CD8-positive, alpha-beta T cell (primary cell): ENCODE measurements at places on chromosomes 6 and 20.

- DNase-seq, result no peak
Measured at GRCh38 chr6:135521431-135521830, 23.9 kb upstream of the AHI1 start.

DNA sequence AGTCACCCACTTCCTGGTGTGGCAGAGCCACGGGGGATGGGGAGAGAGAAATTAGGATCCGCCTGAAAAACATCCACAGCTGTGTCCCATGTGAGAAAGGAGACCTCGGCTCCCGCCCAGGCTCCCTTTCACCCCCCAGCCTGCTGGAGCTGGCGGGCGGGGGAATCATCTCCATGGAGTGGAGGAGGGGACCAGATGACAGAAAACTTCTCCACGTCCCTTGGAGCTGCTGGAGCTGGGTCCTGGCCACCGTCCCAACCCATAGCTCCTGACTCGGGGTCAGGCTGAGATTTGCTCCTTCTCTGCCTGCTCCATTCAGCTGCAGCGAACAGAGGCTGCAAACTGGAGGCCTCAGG is 113.8 kb downstream of the CEBPB start:
- no peak for DNase-seq

- DNase-seq, result no peak
Measured at GRCh38 chr6:133704371-133704770, 184.5 kb upstream of the TCF21 start.

DNA sequence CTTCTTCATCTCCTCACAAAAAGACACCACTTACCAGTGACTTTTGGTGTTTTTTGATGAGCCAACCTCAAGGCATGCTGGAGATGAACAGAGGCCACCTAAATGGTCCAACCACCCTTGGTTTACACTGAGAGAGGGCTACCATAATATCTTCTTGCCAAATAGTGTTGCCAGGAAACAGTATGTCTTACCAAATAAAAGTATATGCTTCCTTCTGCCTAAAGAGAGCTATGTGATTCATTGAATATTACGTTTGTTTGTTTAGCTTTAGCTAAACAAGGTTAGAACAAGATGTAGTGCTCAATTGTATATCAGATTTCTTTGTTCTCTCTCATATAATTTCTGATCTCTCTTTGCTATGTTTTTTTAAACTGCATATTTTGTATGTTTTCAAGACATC is 40.6 kb upstream of the BMP6 start:
- no peak for DNase-seq

DNA sequence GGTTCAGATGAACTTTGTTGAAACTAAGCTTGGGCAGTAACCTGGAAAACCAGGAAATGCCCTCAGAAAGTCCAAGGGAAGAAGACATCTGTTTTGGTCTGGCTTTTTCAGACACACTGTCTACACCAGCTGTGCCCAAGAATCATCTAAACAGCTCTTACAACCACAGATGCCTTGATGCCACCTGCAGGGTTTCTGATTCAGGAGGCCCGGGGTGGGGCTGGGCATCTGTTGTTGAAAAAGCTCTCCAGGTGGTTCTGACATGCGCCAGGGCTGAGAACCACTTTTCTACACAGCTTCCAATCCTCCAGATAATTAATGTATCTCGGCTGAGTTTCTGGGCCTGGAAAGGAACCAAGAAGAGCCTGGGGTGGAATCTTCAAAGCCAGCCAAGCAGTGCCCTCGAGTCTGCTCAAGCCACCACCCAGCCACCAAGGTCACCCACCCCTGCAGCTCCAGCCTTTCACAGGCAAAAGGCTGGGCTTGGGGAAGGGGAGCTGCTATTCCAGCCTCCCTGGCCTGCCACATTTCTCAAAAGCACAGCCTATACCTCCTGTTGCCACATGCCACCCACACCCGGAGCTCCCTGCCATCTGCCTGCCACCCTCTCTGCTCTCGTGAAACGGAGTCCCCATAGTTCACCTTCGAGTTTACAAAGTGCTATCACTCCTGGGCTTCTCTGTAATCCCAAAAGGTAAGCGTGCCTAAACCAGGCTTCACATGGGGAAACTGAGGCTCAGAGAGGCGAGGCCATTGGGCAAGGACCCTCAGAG is 9.4 kb downstream of the MDGA1 start:
- DNase-seq, result no peak

DNA sequence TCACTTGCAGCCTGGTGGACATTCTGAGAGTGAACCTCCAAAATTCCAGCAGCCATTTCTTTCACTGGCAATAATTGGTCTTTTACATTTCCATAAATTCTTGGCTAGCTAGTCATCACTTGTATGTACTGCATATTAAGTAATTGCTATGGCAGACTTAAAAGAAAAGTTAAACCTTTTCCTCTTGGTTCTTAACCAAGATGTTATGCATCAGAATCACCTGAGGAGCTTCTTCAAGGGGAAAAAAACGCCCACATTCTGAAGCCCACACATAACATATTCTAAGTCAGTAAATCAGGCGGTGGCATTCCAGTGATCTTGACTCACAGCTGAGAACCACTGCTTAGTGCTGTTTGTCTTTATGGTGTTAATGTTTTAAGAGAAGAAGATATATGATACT is 37.0 kb downstream of the CDC40 start:
- no peak for DNase-seq

DNA sequence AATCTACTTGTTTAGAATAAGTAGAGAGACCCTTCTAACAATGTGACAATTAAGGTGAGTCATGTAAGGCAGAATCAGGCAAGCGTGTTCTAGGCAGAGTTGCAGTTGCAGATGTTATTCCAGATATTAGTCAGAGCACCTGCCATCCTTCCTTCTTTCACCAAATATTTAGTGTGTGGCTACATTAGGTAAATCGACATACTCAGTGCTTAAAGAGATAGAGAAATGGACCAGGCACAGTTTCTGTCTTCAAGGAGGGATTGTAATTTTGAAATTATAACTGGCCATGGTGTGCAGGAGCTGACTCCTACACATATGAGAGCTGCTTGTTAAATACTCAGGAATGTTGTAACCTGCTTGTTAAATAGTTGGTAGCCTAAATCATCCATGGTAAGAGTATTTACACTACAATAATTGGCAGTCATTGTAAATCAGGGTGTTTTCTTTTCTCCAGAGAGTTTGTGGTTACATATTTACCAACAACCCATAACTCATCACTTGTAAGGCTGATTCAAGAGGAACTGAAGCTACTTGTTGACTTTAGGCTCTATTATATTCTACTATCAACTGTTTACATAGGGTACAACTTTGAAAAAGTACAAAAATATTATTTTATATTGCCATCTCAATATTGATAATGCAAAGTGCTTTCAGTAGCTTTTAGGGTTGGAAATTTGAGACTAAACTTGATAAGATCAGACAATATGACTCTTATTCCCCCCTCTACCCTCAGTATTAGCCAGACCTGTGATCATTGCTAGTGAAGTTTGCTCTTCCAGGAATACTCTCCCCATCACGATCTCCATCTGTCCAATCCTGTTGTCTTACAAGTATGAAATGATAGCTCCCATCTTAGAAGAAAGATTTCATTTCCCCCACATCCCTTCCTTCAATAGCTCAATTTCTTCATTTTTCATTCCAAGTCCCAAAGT is 607.1 kb downstream of the COL12A1 start:
- DNase-seq, result no peak

DNA sequence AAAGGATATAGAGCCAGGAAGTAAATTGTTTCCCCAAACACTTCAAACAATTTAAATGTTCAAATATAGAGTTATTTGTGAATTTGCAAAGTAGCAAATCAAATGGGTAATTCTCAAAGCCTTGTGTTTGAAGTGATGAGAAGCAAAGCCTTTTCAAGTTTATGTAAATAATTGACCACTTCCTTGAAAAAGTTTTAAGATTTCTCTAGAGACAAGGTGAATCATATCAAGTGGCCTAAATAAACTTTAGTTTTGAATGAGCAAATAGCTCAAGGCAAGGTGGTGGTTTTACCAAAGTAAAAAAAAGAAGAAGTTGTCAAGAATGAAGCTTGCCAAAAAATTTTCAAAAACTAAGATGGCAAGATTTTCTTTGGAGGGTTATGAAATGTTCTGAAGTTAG is 42.6 kb upstream of the IFNGR1 start:
- DNase-seq, result no peak

- DNase-seq, result no peak
Measured at GRCh38 chr20:19998990-19999705, 18.0 kb upstream of the NAA20 start.

GRCh38 chr20:4435671-4436455 is 285.8 kb upstream of the PRND start:
- no peak for DNase-seq

DNA sequence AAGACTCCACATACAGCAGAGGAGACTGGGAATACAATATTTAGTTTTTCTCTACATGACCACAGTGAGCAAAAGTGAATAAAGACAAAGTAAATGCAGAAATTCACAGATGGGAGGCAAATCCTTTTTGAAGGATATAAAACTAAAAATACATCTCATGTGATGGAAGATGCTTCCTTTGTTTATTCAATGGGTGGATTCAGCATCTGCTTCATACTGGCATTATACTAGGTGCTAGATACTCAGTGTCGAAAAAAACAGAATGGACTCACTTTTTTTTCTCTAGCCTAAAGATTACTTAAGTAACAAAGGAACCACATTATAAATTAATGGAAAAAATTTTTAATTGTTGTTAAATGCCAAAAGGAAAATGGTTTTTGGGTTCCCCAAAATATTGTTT is 216.2 kb downstream of the TRDN start:
- no peak for DNase-seq

DNA sequence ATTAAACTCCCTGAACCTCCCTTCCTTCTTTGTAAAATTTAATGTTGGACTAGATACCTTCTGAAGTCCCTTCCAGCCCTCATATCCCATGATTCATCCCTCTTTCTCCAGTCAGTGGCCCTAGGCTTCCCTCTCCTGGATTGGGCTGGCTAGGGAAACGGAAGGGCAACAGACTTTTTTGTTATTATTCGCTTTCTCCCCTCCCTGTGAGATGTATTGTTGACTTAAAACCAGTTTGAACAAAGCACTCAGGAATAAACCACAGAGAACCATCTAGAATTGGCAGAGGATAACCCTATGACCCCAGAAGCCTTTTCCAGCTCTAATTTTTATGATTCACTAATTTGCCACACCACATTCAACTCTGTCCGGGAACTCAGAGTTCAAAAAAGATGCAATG is 239.7 kb upstream of the SUPT3H start:
- no peak for DNase-seq

GRCh38 chr6:17392978-17393891 is at the start of gene CAP2:
Gene CAP2 (plus strand): TSS chr6:17393595. CDS start chr6:17421556, 27,961 bp downstream.
- DNase-seq, result no peak

DNA sequence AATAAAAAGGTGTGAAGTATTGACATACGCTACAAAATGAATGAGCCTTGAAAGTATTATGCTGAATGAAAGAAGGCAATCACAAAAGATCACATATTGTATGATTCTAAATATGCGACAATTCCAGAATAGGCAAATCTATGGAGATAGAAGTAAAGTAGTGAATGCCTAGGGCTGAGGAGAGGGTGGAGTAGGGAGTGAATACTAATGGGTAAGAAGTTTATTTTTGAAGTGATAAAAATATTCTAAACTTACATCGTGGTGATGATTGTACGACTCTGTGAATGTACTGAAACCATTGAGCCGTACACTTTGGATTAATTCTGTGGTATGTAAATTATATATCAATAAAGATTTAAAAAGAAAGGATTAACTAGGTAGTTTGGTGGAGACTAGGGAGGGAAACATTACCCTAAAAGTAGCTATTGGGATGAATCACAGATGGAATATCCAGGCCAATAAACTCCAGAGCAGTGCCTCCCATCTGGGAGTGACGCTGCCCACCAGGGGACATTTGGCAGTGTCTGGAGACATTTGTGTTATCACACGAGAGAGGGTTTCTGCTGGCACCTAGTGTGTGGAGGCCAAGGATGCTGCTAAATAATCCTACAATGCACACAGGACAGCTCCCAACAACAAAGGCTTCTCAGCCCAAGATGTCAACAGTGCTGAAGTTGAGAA is 214.2 kb upstream of the PCSK2 start:
- no peak for DNase-seq

DNA sequence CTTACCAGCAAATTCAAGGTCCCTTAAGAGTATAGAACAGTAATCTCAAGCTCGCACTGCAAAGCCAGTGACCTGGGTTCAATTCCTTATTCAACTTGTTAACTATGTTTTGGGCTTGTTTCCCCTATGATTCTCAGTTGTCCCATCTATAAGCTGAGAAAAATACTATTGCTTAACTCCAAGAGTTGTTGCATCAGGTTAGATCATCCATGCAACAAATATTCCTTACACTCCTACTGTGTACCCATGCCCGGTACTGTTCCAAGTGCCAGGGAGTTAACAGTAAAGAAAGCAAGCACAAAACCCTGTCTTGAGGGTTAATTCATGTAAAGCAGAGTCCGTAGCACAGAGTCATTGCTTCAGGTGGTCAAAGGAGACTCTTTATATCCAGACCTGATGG is 247.3 kb downstream of the MAFB start:
- DNase-seq, result no peak
